HTR-8/SVneo (cell line): ENCODE measurements at places on chromosomes 7 and 10.

DNA sequence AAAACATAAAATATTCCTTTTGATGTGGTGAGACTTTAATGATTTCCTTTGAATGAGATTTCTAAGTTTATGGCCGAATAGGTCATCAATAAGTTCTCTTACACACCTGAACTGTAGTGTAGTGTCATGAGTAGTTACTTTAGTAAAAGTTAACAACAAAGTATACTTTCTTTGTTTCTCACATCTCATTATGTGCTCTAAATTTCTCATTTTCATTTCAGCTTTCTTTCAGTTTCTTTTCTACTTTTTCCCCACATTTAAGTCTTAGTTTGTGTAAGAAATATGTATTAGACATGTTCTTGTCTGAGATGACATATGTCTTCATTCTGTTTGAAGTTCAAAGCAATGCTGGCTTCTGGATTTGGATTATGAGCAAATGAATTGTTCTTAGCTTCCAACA, 348.1 kb downstream of the ANKRD7 start:
- no peak for DNase-seq

DNA sequence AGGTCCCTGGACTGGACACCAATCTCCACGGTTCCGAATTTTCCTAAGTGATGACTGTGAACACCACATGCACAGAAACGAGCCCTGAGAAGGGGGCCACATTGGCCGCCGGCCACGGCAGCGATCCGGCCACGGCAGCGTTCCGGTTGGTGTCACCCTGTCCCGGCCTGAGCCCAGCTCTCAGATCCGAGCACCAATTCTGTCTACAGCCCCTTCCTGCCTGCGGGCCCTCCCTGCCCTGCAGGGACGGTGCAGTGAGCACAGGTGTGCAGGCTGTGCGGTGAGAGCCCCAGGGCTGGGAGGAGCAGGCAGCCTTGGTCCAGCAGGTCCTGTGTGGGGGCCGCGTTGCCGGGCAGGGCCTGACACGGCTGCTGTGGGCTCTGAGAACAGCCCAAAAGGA, 29.7 kb upstream of the GPR146 start:
- no peak for DNase-seq

DNA sequence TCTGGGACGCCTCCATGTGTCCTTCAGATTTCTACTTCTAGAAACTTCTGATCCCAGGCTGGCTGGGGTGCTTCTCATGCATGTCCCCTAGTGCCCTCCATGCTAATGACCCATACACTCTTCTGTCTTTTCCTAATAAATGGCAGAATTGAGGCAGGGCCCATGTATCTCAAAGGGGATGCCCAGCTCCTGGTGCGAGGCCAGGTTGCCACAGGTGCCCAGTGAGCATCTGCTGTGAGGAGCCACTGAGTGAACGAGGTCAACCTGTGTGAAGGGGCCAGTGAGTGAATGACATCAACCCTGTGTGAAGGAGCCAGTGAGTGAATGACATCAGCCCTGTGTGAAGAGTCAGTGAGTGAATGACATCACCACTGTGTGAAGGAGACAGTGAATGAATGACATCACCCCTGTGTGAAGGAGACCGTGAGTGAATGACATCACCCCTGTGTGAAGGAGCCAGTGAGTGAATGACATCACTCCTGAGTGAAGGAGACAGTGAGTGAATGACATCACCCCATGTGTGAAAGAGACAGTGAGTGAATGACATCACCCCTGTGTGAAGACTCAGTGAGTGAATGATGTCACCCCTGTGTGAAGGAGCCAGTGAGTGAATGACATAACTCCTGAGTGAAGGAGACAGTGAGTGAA, 478.9 kb downstream of the PTPRN2 start:
- no peak for DNase-seq

DNA sequence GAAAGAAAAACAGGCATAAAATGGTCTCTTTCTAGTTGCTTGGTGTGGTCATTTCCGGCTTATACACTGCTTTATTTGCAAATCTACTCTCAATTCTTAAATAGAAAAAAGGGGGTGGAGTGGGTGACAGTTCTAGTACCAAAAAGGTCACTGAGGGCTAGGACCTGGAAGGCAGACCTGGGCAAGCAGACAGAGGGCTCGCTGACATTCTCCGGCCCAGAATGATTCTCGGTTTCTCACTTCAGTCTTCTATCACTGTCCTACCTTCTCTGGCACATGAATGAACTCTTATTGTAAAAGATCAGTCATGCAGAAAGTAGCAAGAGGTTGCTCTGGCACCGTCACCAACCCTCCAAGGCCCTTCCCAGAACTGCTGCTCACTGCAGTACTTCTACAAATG, 54.0 kb downstream of the MALSU1 start:
- no peak for DNase-seq

DNA sequence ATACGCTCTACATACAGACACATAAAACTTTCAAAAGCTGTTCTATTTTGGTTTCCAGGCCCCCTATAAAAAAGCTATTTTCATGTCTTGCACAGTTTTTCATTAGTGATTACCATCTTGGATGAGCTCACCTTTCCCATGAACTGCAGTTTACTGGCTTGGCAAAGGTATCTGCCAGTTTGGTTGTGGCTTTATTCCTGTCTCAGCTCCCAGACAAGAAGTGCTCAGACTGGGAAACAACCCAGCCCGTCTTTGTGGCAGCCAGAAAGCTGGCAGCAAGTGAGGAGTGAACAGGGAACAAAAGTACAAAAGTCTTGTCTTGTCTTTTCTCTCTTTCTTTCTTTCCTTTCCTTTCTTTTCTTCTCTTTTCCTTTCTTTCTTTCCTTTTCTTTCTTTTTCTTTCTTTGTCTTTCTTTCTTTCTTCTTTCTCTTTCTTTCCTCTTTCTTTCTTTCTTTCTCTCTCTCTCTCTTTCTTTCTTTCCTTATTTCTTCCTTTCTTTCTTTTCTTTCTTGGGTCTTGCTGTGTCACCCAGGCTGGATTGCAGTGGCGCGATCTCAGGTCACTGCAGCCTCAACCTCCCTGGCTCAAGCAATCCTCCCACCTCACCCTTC, 138.8 kb downstream of the CFAP58 start:
- DNase-seq = no peak

GRCh38 chr10:53003094-53003493, 230.5 kb upstream of the MBL2 start:
- no peak for DNase-seq

DNA sequence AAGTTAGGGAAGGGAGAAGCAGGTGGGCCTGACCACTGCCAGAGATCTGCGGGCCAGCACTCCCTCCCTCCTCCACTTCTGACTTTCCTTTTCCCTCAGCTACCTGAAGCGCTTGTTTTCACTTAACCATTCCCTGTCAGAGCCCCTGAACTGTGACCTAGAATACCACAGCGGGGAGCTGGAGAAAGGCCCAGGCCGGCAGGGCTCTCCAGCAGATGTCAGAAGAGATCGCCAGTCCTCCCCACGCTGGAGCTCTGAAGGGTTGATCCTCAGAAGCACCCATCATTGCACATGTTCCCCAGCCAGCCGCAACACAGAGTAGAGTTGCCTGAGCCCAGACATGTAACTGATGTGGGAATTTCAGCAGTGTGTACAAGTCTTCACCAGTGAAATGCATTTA, 44.4 kb upstream of the GAD2 start:
- no peak for DNase-seq

GRCh38 chr7:12291870-12292269, 80.8 kb downstream of the TMEM106B start:
- no peak for DNase-seq

DNA sequence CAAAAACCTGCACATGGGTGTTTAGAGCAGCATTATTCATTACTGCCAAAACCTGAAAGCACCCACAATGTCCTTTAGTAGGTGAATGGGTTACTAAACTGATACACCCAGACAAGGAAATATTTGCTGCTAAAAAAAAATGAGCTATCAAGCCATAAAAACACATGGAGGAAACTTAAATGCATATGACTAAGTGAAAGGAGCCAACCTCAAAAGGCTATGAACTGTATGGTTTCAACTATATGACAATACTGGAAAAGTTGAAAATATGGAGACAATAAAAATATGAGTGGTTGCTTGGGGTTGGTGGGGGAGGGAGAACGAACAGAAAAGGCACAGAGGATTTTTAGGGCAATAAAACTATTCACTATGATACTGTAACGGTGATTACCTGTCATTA, 291.0 kb downstream of the TNS3 start:
- DNase-seq = no peak

- no peak for DNase-seq
Observed at GRCh38 chr7:44956157-44956766, 22.6 kb downstream of the MYO1G start.

DNA sequence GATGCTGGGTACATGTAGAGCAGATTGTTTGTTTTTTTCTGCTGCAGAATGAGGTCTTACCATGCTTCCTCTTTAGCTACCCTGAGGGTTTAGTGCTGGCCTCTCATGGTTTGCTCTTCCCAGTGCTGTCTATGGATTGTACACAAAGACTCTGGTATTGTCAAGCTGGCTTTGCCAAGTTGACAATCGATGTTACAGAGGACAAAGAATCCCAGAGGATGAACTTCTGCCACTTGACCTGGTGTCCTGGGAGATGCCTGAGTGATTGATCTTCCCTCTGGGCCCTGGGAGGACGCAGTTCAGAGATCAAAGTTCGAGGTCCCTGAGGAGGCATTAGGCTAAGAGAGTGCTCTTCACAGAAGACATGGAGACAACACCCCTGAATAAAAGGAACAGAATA, 865.4 kb downstream of the CCSER2 start:
- no peak for DNase-seq

DNA sequence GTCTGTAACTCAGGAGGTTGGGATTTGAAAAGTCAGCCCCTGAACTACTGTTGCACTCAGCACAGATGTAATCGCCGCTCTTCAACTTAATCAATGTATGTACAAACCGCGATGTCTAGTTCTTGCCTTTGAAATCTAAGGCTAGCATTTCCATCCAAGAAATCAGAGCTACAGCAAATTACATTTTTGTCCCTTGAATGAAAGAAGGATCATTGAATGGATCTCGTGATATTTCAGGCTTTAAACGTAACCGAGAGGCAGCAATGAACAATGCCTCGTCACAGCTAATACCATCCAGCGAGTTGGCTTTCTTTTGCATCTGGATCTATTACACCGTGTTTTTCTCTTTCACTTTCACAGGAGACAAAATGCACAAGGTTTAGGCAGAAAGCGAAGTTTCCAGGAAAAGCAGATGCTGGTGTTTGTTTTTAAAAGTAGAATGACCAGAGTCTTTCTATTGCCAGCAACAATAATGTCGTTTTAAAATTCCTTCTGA, 5.5 kb downstream of the SKIDA1 start:
- no peak for DNase-seq

DNA sequence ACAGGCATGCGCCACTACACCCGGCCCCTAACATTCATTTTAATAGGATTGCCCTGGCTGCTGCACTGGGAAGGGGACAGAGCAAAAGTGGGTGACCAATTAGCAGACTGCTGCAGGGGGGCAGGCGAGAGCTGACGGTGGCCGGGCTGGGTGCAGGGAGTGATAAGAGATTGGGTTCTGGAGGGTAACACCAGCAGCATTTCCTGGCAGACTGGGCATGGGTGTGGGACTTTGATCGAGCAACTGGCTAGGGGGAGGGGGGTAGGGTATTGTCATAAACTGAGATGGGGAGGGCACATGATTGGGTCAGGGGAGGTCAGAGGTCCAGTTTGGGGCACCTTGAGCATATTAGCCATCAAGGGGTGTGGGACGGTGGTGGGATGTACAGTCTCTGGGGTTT, 20.2 kb upstream of the AMZ1 start:
- no peak for DNase-seq

- no peak for DNase-seq
Observed at GRCh38 chr10:73444457-73444856, 11.1 kb upstream of the MSS51 start.

DNA sequence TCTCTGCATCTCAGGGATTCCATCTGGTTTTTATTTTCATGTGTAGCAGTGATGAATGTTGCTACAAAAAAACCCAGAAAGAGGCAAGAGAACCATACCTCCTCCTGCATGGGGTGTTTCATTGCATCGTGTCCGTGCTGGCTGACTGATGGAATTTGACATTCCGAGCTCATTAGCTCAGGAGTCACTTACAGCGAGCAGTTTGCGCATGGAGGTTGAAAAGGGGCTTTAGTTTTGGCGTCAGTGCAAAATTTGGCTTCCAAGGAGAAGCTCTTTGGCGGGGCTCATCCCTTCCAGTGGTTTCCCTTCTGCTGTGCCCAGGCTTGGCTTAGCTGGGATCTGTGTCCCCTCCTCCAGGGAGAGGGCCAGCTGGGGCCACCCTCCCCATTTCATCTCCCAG, 25.8 kb downstream of the EMX2 start:
- no peak for DNase-seq

GRCh38 chr10:87844837-87845623, 18.3 kb downstream of the KLLN start:
- no peak for DNase-seq

GRCh38 chr7:87218796-87219544, 562 bp downstream of the TMEM243 start:
- DNase-seq = no peak

- DNase-seq = peak; percentile 54
Observed at GRCh38 chr7:3861941-3862340, 560.9 kb downstream of the SDK1 start.

- peak; percentile 61 for DNase-seq
Observed at GRCh38 chr10:35423505-35424306, 87.4 kb downstream of the CCNY start.

GRCh38 chr7:157267956-157268355, 68.8 kb upstream of the DNAJB6 start:
- no peak for DNase-seq

GRCh38 chr7:102991077-102991539, 78.3 kb downstream of the LRRC17 start:
- DNase-seq = no peak

GRCh38 chr10:63391812-63392211, 74.0 kb downstream of the JMJD1C start:
- no peak for DNase-seq

DNA sequence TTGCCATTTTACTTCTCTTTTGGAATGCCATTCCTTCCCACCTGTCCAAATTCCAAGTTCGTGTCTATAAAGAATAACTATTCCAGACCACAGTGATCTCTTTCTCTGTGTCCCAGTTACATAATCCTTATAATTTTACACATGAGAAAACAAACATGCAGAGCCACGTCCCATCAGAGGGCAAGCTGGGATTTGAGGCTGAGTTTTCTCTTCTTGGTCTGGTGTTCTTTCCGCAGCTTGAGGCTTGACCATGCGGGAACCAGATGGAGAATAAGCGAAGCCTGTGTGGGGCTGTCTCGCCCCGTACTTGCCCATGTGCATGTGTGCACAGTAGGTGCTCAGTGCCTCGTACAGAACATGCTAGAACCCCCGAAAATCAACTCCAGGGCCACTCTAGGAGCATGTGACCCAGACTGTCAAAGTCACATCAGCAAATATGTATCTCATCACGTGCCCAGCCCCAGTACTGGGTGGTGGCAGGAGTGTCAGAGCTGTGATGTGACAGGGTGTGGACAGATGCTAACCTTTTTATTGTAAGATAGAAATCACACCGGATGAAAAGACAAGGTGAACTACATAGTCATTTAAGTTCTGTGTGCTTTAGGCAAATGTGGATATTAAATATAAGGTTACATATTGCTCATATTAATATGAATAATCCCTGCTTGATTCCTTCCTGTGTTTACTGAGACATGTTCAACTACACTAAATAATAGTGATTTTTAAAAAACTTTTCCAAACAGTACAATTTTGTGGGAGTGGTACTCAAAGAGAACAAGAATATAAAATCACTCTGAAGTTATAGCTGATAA, 3.2 kb downstream of the INSIG1 start:
- no peak for DNase-seq

- no peak for DNase-seq
Observed at GRCh38 chr7:131720703-131721102, 164.3 kb upstream of the PODXL start.

- no peak for DNase-seq
Observed at GRCh38 chr10:12975266-12975665, 26.2 kb downstream of the CCDC3 start.
